ENCODE measurements at places on chromosomes 4 and X. TPM values are rescaled to one million over a fixed set of nuclear protein-coding genes. Genes with fewer than 3 reads are reported as not detected.

The F8A2 gene
- not detected for total RNA-seq

The GIMD1 gene
- total RNA-seq = not detected

The THAP6 gene
- 38.8 TPM for total RNA-seq

GRCh38 chr4:34371676-34372075, 1872.6 kb downstream of the ARAP2 start:
- H3K4me3 ChIP-seq = no peak overlapping the region
- no peaks in the 10 kb centered on the region for H3K36me3 ChIP-seq
- no peak for DNase-seq
- no peaks in the 10 kb centered on the region for H3K4me1 ChIP-seq

DNA sequence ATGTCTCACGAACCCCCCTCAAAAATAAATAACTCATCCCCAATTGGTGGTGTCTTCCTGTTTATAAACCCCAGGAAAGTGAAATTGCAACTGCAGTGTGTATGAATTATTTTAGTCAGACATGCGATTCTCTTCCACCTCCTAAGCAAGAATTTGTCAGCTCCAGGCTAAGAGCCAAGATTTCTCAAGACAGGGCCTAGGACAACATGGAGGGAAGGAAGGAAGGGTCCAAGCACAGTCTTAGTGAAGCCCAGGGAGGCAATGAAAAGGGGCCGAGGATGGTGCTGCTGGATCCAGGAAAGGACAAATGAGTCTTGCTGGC, 20.0 kb downstream of the SH3KBP1 start:
- H3K4me1 ChIP-seq = no peaks in the 10 kb centered on the region
- peak overlapping the region; percentile 19 for H3K27ac ChIP-seq
- no peaks in the 10 kb centered on the region for H3K27me3 ChIP-seq
- H3K4me3 ChIP-seq = no peak overlapping the region

- peaks cover 6% of the 10 kb centered on the region for H3K4me1 ChIP-seq
- DNase-seq = peak; percentile 75
- no peaks in the 10 kb centered on the region for H3K27me3 ChIP-seq
- H3K36me3 ChIP-seq = peaks cover 12% of the 10 kb centered on the region
Measured at GRCh38 chrX:119004920-119005524, 30.6 kb downstream of the LONRF3 start.

GRCh38 chrX:105168577-105168976, 51.9 kb downstream of the TEX13A start:
- H3K36me3 ChIP-seq = no peaks in the 10 kb centered on the region
- H3K4me3 ChIP-seq = no peak overlapping the region
- no peaks in the 10 kb centered on the region for H3K4me1 ChIP-seq
- no peaks in the 10 kb centered on the region for H3K27me3 ChIP-seq
- no peak overlapping the region for H3K27ac ChIP-seq
